GM18507 (cell line): ENCODE measurements at places on chromosomes 3 and 15.

DNA sequence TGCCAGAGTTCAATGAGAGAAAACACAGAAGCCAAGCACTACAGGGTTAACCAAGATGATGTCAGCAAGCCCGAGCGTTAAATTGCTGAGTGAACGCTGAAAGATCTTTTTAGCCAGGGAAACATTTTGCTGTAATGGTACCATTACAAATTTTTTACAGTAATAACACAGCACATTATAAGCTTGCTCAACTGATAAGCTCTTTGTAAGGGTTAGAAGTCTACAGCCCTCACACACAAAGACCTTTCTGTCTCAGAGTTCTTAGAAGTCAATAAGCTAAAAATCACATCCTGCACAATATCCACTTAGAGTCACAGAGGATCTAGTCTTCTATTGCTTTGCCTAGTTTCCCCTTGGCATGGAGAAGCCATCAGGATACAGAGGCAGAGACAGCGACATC, 29.9 kb downstream of the CHSY1 start:
- DNase-seq: no peak

- DNase-seq: no peak
These were observed 175.4 kb upstream of the TP63 start for GRCh38 chr3:189455641-189456417.

GRCh38 chr3:30847592-30847991, 46.9 kb downstream of the GADL1 start:
- DNase-seq: no peak

- DNase-seq: no peak
These were observed 4.0 kb downstream of the GCSAM start for GRCh38 chr3:112128843-112129727.

DNA sequence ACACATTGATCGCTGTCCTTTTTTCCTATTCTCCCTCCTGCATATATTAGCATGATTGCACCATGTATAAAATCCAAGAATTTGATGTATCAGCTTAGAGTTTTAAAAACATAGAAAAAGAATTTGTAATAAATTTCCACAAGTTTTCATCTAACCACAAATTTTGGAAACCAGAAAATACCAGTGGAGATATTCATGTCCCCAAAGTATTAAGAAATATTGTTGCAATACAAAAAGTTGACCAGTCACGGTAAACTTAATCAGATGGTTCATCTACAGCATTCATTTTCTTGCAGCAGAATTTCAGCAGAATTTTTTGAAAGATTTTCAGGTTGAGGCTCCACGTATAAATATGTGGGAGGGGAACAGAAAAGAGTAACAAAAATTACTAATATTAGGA, 500.9 kb upstream of the MDFIC2 start:
- DNase-seq: no peak

DNA sequence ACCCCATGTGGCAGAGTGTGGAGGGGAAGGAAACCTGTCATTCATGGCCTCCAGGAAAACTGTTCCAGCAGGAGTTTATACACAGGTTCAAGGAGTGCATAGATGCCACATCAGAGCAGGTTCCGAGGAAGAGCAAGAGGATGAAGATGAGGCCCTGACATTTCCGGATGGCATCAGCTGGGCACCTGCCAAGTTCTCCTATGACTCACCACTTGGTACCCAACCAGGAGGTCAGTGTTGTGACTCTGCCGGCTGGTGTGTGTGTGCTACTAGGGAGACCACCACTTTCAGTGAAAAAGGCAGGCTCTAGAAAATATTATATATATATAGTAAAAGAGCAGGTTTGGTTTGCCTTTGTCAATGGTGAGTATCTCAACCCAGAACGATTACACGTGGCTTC, 69.3 kb downstream of the NTRK3 start:
- DNase-seq: no peak

GRCh38 chr15:57563416-57563815, 28.3 kb upstream of the MYZAP start:
- DNase-seq: no peak

- no peak for DNase-seq
These were observed 562.9 kb upstream of the KCNMB2 start for GRCh38 chr3:177973241-177973840.

GRCh38 chr3:58333206-58334012, 717 bp downstream of the PXK start:
- no peak for DNase-seq

DNA sequence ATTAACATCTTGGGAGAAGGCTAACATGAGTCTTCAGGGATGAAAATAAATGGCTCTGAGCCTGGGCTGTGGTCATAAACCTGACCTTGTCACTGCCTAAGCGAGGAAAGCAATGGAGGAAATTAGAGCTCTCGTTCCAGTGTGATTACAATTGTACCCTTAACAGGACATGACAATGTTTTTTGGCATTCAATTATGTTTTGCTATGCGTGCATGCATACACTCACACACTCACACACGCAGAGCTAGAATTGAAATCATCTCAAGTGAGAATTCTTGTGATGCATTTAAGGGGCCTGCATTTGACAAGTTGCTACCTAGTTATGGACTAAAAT, 24.1 kb downstream of the ZNF80 start:
- no peak for DNase-seq

GRCh38 chr3:178386401-178386800, 149.8 kb upstream of the KCNMB2 start:
- no peak for DNase-seq

GRCh38 chr15:39468331-39468730, 112.5 kb upstream of the THBS1 start:
- no peak for DNase-seq

GRCh38 chr15:75167588-75168350, 33.9 kb upstream of the C15orf39 start:
- no peak for DNase-seq

DNA sequence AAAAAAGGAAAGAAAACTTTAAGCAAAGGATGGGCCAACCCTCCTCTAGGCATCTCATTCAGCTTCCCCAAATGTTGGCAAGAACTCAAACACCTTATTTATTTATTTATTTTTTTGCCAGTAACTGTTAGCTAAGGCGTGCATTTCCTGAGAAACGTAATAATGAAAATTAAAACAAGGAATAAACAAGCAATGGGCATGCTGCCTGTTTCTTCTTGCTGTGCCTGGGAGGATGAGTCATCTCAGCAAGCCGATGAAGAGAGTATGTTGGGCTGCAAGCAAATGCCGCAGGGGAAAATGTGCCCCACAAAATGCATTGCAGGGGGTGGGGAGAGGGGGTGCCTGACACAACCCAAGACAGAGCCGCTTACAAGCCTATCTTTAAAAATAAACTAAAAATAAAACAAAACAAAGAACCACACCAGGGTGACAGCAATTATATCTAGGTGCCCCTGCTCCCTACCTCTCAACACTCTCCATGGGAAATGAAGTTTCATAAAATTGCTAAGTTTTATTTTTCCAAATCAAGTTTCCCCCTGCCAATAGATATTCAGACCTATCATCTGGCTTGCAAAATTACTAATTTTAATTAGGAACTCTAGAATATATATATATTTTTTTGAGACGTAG, 40.3 kb downstream of the EIF4E3 start:
- DNase-seq: no peak

DNA sequence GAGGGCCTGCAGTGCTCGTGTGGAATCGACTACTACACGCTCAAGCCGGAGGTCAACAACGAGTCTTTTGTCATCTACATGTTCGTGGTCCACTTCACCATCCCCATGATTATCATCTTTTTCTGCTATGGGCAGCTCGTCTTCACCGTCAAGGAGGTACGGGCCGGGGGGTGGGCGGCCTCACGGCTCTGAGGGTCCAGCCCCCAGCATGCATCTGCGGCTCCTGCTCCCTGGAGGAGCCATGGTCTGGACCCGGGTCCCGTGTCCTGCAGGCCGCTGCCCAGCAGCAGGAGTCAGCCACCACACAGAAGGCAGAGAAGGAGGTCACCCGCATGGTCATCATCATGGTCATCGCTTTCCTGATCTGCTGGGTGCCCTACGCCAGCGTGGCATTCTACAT, 3.8 kb downstream of the RHO start:
- no peak for DNase-seq

GRCh38 chr3:183375787-183376186, 52.6 kb downstream of the MCF2L2 start:
- no peak for DNase-seq

DNA sequence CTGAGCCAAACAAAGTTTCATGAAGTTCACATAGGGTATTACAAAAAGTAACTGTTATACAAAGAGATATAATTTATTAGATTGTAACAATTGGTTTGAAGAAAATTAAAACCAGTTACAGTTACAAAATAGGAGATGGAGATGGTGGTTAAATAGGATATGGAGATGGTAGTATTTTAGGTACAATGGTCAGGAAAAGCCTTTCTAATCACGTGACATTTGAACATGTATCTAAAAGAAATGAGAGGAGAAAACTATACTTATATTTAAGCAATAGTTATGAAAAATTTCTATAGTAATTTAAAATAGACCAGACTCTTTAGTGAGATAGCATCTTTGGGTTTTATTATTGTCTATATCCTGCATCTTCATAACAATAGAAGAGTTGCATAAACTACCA, 312.9 kb downstream of the RBMS3 start:
- DNase-seq: no peak
